Lower lobe of right lung (tissue), 2 donors: ENCODE measurements at places on chromosomes 5 and 9.

GRCh38 chr9:33472171-33472880, 1.4 kb downstream of the NOL6 start:
- peak overlapping the region; percentile 92 for H3K4me3 ChIP-seq
- peaks cover 52% of the 10 kb centered on the region for H3K36me3 ChIP-seq

DNA sequence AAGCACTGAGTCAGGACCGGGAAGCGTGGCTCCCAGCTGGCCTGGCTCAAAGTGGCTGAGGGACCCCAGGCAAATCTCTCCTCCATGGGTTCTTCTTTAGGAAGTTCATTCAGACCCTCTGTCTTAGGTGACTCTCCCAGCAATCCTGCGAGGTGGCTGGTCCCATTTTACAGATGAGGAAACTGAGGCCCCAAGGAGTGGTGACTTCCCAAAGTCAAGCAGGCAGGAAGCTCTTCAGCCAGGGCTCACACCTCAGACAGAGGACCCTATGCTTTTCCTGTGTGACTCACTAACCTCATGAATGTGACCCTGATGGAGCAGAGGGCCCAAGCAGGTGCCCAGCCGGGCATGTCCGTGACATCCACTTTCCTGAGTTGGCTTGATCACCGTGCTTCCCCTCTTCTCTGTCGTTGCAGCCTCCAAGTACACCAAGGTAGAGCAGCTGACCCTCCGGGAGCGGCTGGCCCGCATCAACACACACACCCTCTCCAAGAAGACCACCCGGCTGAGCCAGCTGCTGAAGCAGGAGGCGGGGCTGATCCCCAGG, 36.5 kb downstream of the ARHGEF37 start:
- H3K4me3 ChIP-seq, result no peak overlapping the region
- H3K4me1 ChIP-seq, result no peaks in the 10 kb centered on the region
- no peaks in the 10 kb centered on the region for H3K27me3 ChIP-seq
- H3K36me3 ChIP-seq, result peaks cover 64% of the 10 kb centered on the region
- H3K27ac ChIP-seq, result no peak overlapping the region

- peaks cover 6% of the 10 kb centered on the region for H3K36me3 ChIP-seq
- peaks cover 70% of the 10 kb centered on the region for H3K4me1 ChIP-seq
- no peak overlapping the region for H3K27ac ChIP-seq
- H3K27me3 ChIP-seq, result no peaks in the 10 kb centered on the region
- no peak for DNase-seq
Observed at GRCh38 chr5:151218177-151218576, 5.7 kb downstream of the CCDC69 start.

- DNase-seq, result no peak
- peaks cover 44% of the 10 kb centered on the region for H3K4me1 ChIP-seq
Observed at GRCh38 chr5:151717416-151717815, 30.7 kb upstream of the SPARC start.

GRCh38 chr5:157903117-157903450, 44.1 kb upstream of the CLINT1 start:
- no peak overlapping the region for H3K4me3 ChIP-seq
- no peaks in the 10 kb centered on the region for H3K4me1 ChIP-seq
- no peaks in the 10 kb centered on the region for H3K36me3 ChIP-seq
- no peaks in the 10 kb centered on the region for H3K27me3 ChIP-seq
- DNase-seq, result no peak

DNA sequence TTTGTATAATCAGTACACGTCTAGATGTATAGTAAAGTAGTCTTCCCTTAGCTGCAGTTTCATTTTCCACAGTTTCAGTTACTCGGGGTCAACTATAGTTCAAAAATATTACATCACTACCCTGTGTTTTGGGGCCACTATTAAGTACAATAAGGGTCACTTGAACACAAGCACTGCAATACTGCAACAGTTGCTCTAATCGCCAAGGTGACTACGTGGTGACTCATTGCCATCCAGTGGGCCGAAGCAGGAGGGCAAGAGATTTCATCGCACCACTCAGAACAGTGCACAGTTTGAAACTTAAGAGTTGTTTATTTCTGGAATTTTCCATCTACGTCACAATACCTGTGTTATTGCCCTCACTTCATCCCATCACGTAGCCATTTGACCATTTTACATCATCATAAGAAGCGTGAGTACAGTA, at the start of gene ARL14EPL:
TSS of gene ARL14EPL (plus strand) at position 379 of the 424 bp plus-strand sequence. CDS start 18,994 bp downstream, outside the sequence.
- no peak within 1 kb of the TSS for H3K4me3 ChIP-seq
- no peaks in the 10 kb centered on the region for H3K27me3 ChIP-seq
- H3K4me1 ChIP-seq, result no peaks in the 10 kb centered on the region
- H3K36me3 ChIP-seq, result no peaks in the 10 kb centered on the region
- no peak within 1 kb of the TSS for H3K27ac ChIP-seq

DNA sequence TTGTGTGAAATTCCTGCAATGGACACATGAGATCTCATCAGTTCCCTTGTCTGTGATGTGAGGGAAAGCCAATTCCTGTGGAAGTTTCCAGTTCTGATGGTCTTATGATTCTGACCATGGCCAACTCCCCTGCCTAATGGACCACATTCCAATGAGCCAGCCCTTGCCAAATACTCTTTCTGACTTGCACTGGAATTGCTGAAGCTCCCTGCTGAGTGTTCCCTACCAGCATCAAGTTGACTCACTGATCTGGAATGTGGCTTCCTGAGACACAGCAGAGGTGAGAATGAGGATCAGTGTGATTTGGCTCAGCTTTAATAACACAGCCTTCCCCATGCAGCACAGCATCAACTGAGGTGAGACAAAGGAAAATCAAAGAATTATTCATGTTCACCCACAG, 427.8 kb downstream of the KDM4C start:
- H3K36me3 ChIP-seq, result no peaks in the 10 kb centered on the region
- H3K4me3 ChIP-seq, result no peak overlapping the region
- H3K27ac ChIP-seq, result no peak overlapping the region
- H3K27me3 ChIP-seq, result no peaks in the 10 kb centered on the region
- H3K4me1 ChIP-seq, result no peaks in the 10 kb centered on the region

DNA sequence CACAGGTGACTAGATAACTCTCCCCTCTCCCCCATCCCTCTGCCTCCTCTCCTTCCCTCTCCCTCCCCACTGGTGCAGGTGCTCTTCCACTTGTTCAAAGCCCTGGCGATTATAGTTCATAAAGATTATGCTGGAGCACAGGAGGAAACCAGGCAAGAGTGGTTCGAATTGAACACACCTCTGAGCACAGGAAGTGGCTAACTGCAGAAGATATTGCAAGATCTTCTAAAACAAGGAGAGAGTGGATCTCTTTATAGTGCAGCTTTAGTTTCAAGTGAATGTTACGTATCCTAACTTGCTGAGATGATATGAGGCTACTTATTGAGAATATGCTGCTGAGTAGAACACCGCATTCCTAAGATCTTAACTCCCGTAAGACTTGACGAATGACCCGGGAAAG, 178.4 kb downstream of the GOLPH3 start:
- H3K36me3 ChIP-seq, result peaks cover 22% of the 10 kb centered on the region
- H3K27ac ChIP-seq, result no peak overlapping the region
- H3K4me3 ChIP-seq, result no peak overlapping the region
- H3K4me1 ChIP-seq, result no peaks in the 10 kb centered on the region

- no peaks in the 10 kb centered on the region for H3K4me1 ChIP-seq
- no peak overlapping the region for H3K27ac ChIP-seq
- H3K4me3 ChIP-seq, result no peak overlapping the region
- H3K27me3 ChIP-seq, result no peaks in the 10 kb centered on the region
- no peak for DNase-seq
- H3K36me3 ChIP-seq, result no peaks in the 10 kb centered on the region
Observed at GRCh38 chr9:80552931-80553330, 981.2 kb downstream of the TLE4 start.

- DNase-seq, result no peak
- no peaks in the 10 kb centered on the region for H3K27me3 ChIP-seq
- no peak overlapping the region for H3K4me3 ChIP-seq
- no peaks in the 10 kb centered on the region for H3K36me3 ChIP-seq
- H3K27ac ChIP-seq, result no peak overlapping the region
Observed at GRCh38 chr5:133480366-133480765, 132.0 kb downstream of the FSTL4 start.
